Transverse colon (tissue), 4 donors: ENCODE measurements at places on chromosomes 7 and 10.

DNA sequence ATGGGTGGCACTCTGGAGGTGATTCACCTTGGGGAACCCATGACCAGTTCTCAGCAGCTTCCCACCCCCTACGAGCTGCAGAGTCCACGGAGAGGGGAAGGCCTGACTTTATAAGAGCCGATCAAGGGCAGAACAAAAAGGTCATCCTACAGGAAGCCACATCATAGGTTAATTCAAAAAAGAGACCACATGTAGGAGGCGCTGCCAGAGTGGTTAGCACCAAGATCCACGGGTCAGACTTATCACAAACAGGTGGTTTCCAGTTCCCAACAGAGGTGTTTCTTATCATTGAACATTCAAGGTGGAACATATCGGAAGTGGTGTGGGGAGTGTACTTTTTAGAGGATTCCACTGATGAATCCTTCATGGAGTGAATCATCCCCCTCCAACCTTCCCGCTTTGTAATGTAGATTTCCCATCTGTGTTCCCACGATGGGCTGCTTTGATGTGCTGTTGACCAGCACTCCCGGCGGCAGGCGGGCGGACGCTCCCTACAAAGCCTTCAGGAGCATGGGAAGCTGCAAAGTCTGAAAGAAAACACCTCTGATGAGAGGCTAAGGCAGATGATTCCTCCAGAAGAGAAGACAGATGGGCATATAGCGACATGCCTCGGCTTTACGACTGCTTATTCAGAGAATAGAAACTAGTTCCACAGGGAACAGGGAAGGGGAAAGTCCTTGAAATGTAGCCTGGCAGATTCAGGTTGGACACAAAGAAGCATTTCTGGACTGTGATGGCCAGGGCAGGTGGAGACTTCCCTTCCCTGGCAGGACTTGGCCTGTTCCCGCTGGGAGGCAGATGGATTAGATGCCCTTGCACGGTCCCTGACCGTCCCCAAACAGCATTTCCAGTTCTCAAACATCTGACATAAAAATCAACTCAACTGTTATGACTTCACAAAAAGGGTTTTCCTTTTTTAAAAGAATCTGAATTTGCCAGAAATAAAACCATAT, 66.5 kb downstream of the AFAP1L2 start:
- DNase-seq: no peak

- DNase-seq: peak; percentile 74
Observed at GRCh38 chr7:128869138-128869943, 6.7 kb downstream of the ATP6V1F start.

GRCh38 chr10:131024259-131025131, 287.0 kb downstream of the TCERG1L start:
- DNase-seq: no peak

DNA sequence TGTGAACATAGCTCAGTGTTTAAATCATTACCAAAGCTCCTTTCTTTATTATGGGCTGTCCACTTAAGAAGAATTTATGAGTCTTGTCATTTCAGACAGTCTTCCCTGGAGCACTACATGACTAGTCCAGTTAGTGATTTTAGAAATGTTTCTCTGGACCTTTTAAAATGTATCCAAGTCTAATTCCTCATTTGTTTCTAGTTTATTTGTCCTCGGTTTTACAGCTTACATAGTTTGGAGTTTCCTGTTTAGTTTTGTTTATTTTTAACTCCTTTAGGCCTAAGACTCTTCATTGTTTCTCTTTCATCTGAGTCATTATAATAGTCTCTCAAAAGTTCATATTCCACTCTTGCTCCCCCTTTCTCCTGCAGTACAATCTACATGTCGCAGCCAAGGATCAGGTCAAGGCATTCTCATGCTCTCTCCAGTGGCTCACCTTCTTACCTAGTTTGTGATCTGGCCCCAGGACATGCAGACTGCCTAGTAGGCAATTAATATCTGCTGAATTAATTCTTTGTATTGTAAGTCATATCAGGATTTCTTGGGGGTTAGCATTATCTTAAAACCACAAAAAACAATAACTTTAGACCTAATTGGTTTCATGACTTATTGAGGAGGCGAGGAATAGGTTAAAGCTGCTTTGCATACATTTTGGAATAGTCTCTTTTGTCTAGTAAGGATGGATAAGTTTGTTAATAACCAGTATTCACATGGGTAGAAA, 93.8 kb downstream of the MAPK8 start:
- DNase-seq: no peak

- no peak for DNase-seq
Observed at GRCh38 chr10:13526948-13527863, 1.6 kb downstream of the BEND7 start.

DNA sequence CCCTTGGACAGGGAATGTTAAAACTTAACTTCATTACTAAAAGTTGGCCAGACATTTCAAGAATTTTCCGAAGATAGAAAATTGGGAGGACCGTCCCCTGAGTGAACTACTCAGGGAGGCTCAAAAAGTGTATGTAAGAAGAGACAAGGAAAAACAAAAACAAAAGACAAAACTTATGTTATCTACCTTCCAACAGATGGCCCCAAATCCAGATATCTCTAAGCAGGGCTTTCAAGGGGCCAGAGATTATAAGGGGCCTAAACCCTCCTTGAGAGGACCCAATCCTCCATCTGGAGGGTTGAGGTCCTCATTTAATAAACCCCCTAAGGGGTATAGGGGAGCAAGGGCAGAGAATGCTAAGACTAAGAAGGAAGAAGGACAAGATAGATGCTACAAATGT, 203.6 kb downstream of the SH2D4B start:
- DNase-seq: no peak

DNA sequence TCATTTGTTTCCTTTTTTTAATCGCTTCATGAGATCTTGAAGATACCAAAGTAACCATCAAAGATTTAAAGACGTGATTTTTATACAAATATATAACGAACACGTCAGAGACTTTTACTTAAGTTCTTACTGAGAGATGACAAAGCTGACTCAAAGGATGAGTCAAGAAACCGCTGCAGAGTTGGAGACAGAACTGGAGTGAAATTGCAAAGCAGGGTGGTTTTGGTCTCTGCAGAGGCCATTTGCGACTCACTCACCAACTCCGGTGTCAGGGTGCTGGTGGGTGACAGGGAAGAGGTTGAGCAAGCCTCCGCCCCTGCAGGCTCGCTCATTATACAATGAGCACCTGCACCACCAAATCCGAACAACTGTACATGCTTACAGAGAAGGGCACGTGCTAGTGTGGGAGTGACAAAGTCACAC, 75.2 kb downstream of the DNAJB6 start:
- DNase-seq: no peak
